ENCODE measurements at places on chromosomes 13 and 19.

DNA sequence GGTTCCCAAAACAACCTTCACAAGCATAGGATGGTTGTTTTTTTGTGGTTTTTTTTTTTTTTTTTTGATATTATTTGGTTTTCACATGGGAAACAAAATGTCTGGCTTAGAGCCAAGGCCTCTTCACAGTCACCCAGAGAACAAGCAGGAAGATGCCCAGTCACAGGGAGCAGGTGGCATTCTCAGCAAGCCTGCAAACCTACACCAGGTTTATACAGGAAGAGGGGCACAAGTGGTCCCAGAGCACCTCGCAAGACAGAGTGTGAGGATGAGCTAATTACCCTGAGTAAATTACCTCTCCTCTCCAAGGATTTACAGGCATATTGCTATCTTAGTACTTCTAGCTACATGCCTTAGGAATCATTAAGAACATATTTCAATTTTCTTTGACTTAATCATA is 1375.6 kb downstream of the EFNB2 start:
- DNase-seq = peak; percentile 58

DNA sequence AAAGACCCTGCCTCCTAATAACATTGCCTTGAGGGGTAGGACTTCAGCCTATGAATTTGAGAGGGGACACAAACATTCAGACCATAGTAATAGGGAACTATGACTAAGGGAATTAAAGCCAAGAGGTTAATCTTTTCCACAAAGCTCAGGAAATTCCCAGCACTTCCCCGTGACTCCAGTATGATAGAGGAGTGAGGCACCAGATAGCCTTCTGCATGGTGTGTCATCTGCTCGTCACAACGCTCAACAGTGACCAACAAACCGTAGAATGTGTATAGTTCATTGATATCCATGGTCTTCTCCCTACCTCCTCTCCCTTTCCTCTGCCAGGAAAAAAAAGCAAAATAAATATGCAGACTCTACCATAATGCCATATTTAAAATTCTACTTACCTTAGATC is 64.4 kb downstream of the B3GLCT start:
- DNase-seq = no peak

DNA sequence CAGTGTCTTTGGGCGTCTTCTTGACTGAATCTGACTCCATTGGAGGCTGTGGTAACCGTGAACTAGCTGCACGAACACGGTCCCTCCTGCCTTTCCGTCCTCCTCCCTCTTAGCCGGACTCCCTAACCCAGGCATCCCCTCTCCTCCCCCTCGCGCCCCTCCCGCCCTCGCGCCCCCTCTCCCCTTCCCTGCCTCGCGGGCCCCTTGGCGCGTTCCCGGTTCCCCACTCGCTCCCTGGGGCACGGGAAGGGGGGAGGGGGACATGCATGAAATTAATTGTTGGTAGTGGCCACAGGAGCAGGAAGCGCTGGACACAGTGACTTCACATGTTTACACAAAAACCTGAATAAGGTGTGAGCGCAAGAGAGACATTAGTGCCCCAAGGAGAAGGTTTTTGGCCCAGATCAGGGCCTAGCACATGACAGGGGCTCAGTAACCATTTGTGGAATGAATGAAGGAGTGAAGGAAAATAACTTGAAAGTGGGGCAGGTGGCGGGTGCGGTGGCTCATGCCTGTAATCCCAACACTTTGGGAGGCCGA is 279 bp downstream of the DMRTC2 start:
- DNase-seq = no peak

DNA sequence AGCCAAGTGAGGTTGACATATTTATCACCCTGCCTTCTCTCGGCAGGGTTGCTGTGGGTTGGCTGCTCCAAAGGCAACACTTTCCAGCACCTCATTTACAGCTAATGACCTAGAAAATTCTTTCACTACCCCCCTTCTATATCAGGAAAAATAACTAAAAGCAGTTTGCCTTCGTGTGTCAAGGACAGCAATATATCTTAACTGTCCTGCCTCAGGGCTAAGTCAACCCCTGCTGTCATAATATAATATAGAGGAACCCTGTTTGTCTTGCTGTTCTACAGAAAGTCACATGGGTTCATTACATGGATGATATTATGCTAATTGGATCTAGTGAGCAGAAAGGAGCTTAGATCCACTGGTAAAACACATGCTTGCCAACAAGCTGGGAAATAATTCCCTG is 28.1 kb upstream of the USP12 start:
- DNase-seq = no peak

DNA sequence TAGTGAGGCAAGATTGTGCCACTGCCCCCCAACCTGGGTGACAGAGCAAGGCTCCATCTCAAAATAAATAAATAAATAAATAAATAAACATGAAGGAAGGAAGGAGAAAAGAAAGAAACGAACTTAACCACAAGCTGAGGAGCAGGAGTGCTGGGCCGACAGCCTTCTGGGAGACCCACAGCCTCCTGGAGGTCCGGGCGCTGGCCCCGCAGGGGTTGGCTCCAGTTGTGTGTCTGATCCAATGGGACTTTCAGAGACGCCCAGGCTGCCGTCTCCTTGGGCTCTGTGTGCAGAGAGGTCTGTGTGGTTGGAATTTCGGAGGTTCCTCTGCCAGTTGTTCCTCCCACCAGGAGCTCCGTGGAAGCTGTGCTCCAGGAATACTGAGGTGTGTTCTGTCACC is 36.0 kb upstream of the MCF2L start:
- DNase-seq = no peak

- DNase-seq = no peak
These were observed 717 bp upstream of the NALCN start for GRCh38 chr13:101417043-101417406.

GRCh38 chr13:78650717-78651083 is 8.3 kb downstream of the OBI1 start:
- no peak for DNase-seq

DNA sequence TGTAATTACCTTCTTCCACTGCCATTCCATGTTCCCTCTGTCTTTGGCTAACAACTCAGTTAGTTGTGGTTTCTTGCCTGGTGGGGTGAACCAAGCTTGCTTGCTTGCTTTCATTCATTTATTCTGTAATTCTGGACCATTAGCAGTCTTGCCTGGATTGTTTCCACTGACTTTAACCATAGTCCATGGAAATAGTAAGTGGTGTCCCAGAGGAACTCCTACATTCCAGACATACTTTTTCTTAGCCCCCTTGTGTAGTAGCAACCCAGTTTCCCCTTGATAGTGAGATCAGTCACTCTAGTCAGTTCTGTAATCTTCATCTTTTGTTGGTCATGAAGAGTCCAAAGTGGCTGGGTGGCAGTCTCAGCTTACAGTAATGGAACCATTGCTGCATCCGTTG is 23.2 kb downstream of the PDS5B start:
- no peak for DNase-seq

GRCh38 chr13:44895953-44896335 is 93.3 kb downstream of the NUFIP1 start:
- no peak for DNase-seq

GRCh38 chr13:60645676-60646075 is 248.7 kb downstream of the TDRD3 start:
- no peak for DNase-seq

DNA sequence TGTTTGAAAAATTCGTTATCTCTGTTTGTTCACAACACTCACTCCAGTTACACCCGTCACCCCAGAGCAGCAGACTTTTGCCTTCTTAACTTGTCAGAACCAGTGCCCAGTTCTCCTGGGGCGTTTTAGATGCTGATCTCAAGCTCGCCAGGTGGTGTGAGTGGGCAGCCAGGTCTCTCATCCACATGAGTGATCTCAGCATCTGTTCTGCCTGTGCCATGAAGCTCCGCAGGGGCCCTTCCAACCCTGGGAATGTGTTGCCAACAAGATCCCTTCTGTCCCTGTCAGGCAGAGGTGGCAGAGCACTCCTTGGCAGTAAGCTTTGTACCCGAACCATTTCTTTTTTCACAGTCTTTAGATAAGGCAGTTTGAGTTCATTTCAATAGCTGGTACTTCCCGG is 896.5 kb downstream of the UQCRFS1 start:
- no peak for DNase-seq

DNA sequence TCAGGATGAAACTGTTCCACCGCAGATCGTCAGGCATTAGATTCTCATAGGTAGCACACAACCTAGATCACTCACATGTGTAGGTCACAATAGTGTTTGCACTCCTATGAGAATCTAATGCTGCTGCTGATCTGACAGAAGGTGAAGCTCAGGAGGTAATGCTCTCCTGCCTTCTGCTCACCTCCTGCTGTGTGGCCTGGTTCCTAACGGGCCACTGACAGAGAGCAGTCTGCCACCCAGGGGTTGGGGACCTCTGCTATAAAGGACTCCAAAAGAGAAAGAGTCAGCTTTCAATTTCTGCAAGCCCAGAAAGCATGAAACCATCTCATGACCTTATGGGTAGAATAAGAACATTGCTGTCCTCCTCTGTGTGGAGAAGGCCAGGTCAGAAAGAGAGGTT is 43.5 kb upstream of the PCCA start:
- DNase-seq = no peak

GRCh38 chr19:30692181-30692811 is 320.1 kb downstream of the ZNF536 start:
- no peak for DNase-seq

DNA sequence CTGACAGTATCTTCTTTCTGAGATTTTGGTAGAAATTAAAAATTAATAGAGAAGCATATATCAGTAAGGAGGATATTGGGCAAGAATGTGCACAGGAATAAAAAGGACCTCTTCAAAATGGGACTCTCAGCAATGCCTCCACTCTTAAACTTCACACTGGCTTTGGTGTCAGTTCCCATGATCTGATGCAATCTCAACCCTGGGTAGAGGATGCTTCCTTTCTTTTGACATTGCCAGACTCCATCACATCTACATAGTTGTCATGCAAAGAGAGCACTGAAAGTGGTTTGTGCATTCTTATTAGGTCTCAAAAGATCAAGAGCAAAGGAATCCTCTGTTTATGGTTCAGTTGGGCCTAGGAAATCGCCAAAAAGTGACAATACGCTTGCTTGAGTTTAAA is 26.3 kb downstream of the STARD13 start:
- DNase-seq = no peak

GRCh38 chr13:41971848-41972247 is 10.9 kb upstream of the VWA8 start:
- no peak for DNase-seq

- no peak for DNase-seq
These were observed 1248.8 kb downstream of the UQCRFS1 start for GRCh38 chr19:27964185-27964584.

DNA sequence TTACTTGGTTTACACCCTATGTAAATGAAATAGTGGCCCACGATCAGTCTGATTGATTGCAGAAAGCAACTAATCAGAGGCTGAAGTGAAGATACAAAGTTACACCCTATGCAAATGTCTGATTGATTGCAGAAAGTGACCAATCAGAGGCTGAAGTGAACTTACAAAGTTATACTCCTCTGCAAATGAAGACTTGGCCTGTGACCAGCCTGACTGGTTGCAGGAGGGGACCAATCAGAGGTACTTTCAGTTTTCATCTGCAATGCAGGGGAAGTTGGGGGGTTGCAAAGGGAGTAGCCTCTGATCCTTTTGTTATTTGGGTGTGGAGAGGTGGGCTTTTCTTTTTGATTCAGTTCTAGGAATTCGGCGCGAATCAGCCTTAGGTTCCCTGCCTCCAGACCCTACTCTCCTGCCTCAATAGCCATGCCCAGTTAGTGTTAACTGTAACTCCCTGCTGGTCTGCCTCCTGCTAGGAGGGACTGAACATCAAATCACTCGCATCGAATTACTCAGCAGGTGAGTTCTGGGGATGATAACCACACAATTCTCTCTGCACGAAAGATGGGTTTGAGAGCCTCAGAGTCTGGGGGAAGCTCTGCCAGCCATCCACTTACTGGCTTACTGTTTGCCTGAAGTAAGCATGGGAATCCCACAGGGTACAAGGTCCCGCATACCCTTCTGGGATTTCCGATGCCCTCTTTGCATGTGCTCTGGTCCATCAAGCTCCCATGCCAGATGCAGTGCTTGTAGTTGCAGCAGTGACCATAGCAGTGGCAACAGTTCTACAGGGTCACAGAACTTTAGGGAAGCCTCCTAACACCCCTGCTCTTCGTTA is 7.5 kb downstream of the ARL11 start:
- no peak for DNase-seq

GRCh38 chr19:3114018-3114726 is 20.0 kb downstream of the GNA11 start:
- DNase-seq = no peak

- no peak for DNase-seq
These were observed 1.8 kb downstream of the EXOSC5 start for GRCh38 chr19:41395355-41395754.

DNA sequence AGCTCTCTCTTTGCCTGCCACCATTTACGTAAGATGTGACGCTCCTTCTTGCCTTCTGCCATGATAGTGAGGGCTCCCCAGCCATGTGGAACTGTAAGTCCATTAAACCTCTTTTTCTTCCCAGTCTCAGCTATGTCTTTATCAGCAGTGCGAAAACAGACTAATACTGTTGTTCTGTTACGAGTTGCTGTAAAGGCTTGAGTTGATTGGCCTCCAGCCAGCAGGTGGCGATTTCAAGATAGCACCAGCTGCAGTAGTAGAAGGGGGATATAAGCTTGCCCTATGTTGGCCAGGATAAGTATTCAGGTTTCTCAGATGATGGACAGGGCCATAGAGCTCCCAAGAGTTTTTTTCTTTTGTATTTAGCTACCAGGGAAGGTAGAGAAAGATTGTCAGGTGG is 385.5 kb downstream of the MZT1 start:
- DNase-seq = no peak

DNA sequence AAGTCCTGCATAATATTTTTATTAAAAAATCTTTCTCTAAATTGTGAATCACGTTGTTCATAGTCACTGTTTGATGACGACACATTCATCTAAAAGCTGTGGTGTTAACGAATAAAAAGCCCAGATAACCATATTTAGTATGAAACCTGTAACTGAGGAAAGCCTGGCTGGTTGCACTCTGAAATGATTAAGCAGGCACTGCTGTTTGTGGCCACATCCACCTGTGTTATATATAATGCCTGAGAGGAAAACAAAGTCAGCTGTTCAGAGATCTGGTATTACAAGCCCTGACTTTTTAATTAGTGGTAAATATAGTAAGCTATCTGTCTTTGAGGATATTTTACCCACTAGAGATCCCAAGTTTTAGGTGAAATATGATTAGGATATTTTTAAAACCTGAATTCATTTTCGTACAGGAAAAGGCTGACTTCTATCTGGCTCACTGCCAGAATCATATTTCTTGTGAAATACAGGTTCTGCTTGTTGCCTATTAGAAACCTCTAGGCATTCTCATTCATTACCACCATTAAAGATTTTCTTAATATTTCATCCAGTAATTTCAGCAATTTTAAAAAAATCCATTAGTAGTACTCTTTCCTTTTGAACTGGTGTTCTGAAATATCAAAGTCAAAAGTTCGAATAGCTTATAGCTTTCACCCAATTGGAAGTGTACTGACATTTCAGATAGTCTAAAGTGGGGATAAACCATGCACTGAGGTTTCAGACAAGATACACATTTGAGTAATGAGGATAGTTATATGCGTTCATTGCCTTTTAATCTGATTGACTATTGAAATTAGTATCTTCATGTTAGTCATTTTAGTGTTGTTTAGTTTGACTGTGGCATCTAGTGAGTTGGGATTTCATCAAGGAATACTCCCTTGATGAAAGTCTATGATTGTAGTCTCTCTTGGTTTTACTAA is 79.7 kb downstream of the LMO7 start:
- DNase-seq = no peak

GRCh38 chr19:6734096-6734696 is 3.2 kb downstream of the GPR108 start:
- DNase-seq = no peak

GRCh38 chr13:32314271-32315237 is 609 bp downstream of the ZAR1L start:
- no peak for DNase-seq

- DNase-seq = no peak
These were observed 106.2 kb downstream of the SHISA2 start for GRCh38 chr13:25945596-25945995.
